Activated naive CD4-positive, alpha-beta T cell treated with anti-CD3 and anti-CD28 coated beads, Interleukin-2, amount 50 U/mL, for 72 hours (primary cell): ENCODE measurements at places on chromosomes 11 and 22. TPM values are rescaled to one million over a fixed set of nuclear protein-coding genes. Genes with fewer than 3 reads are reported as not detected.

DNA sequence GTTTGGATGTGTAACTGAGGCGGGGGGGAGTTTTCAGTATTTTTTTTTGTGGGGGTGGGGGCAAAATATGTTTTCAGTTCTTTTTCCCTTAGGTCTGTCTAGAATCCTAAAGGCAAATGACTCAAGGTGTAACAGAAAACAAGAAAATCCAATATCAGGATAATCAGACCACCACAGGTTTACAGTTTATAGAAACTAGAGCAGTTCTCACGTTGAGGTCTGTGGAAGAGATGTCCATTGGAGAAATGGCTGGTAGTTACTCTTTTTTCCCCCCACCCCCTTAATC, 2.3 kb downstream of the MALAT1 start:
- DNase-seq, result no peak

DNA sequence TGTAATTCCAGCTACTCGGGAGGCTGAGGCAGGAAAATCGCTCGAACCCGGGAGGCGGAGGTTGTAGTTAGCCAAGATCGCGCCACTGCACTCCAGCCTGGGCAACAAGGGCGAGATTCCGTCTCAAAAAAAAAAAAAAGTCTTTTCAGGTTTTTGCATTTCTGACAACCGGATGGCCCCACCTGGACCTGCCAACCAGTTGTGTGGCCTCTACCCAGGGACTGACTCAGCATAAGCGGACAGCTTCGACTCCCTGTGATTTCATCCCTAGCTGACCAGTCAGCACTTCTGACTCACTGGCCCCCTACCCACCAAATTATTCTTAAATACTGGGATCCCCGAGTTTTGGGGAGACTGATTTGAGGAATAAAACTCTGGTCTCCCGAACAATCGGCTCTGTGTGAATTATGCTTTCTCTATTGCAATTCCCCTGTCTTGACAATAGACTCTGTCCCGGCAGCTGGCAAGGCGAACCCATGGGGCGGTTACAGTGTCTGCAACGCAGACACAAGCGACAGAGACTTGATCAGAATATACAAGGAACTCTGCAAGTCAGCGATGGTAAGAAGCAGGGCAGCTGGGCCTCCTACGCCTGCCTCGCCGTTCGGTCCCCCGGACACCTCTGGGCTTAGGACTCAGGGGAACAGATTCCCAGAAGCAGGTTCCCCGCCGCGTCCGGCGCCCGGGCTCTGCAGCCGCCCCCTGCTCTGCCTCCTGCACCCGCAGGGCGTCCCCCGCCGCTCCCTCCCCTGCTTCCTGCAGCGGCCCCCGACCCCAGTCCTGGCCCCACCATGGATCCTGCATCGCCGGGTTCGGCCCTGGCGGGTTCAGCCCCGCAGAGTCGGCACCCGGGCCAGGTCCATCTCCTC, 741 bp upstream of the TALDO1 start:
- DNase-seq, result no peak

The HORMAD2 gene
- 0.27 TPM for total RNA-seq

The POTEH gene
- not detected for total RNA-seq

The TBX1 gene
- not detected for total RNA-seq

- no peak for DNase-seq
These were observed 47.1 kb downstream of the BID start for GRCh38 chr22:17726928-17727897.
